ENCODE measurements at places on chromosomes 7 and 10. TPM values are rescaled to one million over a fixed set of nuclear protein-coding genes. Genes with fewer than 3 reads are reported as not detected.

Gene UCMA
- total RNA-seq, result 4.1 TPM

- no peak for DNase-seq
These were observed 14.3 kb downstream of the ZMIZ2 start for GRCh38 chr7:44762726-44763522.

Gene PYROXD2
- 4.2 TPM for total RNA-seq

- DNase-seq, result no peak
These were observed 6.7 kb downstream of the SKAP2 start for GRCh38 chr7:26857506-26858240.

Gene OSBPL3
- 13.9 TPM for total RNA-seq

Gene GIMAP8
- total RNA-seq, result not detected

DNA sequence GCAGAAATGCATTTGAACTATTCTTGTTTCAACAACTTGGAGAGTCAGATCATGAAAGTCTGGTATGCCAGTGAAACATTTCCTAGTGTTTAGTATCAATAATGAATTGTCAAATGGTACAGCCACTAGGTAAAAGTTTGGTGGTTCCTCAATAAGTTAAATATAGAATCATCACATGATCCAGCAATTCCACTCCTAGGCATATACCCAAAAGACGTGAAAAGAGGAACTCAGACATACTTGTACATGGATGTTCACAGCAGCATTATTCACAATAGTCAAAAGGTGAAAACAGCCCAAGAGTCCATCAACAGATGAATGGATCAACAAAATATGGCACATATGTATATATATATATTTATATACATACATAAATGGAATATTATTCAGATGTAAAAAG, 67.0 kb upstream of the HPS1 start:
- no peak for DNase-seq

Gene PSMA2
- total RNA-seq, result 243 TPM
